ENCODE measurements at places on chromosomes 1 and 21.

DNA sequence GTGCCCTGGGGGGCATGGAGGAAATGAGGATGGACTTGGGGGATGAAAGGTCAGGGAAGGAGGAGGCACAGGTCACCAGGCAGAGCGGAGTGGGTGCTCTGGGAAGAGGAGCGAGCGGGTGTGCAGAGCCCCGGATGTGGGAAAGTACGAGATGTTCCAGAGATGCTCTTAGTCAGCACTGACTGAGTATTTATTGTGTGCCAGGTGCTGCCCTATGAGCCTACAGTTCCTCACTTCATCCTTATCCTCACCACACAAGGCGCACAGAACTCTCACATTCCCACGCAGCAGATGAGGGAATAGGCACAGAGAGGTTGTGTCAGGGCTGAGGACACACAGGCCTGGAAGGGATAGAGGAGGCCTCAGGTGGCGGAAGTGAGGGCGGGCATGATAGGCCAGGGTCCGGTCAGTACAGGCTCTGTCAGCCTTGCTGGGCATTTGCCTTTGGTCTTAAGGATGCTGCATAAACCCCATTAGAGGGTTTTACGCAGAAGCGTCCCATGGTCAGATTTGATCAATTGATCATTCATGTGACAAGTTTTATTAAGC, 77.3 kb downstream of the ARHGEF10L start:
- no peak for DNase-seq

DNA sequence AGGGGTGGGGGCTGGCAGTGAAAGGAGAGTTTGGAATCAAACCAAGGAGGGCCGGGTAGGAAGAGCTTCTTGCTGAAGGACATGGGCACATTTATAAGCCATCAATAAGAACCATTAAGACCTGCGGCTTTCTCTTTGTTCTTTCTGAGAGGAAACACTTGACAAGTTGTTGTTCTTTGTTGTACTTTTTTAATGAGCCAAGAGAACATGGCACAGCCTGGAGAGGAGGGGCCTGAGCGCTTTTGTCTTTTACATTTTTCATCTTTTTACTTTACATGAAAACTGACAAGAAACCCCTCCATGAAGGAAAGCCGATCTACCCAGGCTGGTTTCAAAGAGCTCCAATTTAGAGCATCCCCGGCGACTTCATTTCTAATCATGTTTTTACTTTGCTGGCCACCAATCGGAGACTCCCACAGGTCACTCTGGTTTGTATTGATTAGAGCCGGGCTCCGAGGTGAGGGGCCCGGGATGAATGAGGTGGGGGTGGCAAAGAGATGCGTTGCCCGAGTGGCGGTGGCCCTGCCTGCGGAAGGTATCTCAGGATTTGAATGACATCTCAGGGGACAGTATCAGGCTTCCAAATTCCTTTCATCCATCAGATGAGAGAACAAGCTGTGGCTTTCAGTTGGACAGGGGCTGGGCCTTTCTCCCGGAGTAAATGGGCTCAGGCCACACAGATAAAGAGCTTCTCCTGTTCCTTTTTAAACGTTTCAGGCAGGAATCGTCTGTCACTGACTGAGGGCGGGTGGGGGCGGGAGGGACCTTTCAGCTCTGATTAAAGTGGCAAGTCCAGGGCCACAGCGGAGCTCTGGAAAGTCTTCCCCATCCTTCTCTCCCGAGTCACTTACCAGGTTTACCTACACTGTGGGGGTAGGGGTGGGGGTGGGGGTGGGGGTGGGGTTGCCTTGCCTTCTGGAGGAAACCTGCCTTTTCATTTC, 138.8 kb upstream of the ARHGEF16 start:
- no peak for DNase-seq

DNA sequence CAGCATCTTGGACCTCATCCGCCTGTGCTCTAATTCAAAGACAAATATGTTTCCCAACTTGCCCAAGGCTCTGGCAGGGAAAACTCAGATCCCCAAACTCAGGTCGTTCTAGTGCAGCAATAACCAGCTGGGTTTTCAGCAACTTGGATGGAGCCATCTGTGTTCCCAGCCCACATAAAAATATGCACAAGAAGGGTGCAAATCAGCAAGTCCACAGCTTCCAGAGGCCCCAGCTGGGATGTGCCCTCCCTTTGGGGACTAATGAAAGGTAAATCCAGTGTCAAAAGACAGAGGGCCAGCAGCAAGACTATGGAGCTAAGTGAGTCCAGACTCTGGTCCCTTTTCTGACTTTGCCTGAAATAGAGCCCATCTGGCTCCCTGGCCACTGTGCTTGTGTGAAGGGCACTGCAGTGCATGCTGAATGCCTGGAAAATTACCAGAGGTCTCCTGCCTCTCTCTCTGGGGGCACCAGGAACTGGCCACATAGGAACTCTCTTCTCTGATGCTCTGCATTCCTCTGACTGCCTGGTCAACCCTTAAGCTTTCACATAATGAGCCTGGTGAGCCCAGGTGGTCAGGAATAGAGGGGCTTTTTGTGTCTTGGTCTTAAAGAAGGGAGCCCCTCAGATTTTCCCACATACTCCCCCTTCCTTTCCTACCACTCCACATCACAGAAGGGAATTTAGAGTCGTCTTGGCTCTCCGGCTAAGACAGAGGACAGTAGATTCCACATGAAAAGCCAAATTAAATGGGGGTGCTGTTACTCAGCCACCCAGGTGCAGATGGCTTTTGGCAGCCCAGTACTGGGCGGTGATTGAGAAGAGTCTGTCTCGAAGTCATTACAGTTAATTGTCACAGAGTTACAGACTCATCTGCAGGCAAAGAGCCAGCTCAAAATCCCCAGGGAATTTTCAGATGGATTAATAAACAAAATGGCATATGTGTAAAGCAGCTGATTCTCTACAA, 88.1 kb upstream of the C1orf21 start:
- DNase-seq = no peak

DNA sequence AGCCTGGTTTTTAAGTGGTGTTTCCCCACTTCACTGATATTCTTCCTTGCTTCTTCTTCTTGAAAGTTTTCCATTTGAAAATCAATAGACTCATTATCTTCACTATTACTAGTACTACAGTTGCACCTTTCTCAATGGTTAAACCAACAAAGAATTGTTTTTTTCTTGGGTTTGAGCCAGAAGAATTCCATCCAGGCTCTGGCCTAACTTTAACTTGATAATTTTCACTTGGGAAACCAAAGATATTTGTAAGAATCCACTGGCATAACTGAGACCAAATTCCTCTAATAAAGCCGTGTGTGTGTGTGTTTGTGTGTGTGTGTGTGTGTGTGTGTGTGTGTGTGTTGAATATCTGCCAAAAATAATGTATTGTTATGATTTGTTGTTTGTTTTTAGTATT, 103.2 kb downstream of the SGIP1 start:
- no peak for DNase-seq

DNA sequence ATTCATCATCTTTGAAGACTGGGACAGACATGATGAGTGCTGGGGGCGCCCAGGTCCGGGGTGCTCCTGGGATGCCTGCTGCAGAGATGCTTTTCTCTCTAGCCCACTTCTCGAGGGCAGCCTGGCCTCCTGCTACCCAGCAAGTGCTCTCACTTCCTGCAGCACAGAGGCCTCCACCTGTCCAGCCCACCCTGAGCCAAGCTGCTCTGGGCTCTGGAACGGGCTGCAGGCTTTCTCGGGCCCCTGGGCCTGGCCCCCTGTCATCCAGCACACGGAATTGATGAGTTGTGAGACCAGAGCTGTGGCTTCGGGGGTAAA, 469.5 kb upstream of the VAMP3 start:
- DNase-seq = no peak

DNA sequence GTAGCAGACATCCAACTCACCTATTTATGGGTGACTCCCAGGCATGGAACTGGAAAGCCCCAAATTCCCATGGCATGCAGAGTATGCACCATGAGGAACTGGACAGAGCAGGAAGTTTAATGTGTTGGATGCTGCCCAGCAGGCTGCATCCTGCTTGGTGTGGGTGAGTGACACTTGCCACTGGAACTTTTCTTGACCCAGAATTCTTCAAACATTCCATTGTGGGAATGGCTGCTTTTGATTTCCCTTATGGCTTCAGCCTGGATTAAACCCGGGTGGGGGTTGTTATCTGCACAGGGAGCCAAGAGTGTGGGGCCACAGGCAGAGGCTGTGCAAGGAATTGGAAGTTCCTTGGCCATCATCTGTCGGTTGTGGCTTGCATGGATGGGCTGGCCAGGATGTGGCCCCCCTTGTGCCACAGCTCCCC, 26.9 kb upstream of the BACE2 start:
- no peak for DNase-seq

- no peak for DNase-seq
Observed at GRCh38 chr1:36542962-36543515, 60.3 kb upstream of the CSF3R start.

- no peak for DNase-seq
Observed at GRCh38 chr1:235336903-235337302, 8.5 kb downstream of the GGPS1 start.

- DNase-seq = no peak
Observed at GRCh38 chr21:33117101-33117888, 47.4 kb downstream of the OLIG1 start.

DNA sequence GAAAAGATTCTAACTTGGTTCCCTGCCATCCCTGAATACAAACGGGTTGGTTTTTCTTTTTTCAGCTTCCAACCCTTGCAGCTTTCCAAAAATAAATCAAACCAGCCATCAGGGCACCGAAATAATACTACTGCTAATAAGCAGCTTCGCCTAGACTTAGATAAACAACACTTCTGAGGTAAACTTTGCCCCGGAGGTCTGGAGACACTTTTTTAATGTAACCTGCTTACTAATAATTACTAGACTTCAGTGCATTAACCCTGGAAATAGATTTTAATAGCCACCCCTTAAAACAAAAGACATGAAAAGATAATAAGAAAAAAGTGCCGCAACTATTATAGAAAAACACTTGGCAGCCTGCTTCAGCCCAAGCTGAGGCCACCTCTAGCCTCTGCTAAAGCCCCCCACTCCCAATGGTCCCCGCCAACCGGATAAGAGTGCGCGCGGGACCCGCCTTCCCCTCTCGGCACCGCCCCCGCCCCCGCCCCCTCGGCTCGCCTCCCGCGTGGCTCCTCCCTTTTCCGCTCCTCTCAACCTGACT, 405 bp upstream of the GADD45A start:
- DNase-seq = no peak

- DNase-seq = no peak
Observed at GRCh38 chr1:116580446-116581322, 9.9 kb upstream of the CD58 start.

DNA sequence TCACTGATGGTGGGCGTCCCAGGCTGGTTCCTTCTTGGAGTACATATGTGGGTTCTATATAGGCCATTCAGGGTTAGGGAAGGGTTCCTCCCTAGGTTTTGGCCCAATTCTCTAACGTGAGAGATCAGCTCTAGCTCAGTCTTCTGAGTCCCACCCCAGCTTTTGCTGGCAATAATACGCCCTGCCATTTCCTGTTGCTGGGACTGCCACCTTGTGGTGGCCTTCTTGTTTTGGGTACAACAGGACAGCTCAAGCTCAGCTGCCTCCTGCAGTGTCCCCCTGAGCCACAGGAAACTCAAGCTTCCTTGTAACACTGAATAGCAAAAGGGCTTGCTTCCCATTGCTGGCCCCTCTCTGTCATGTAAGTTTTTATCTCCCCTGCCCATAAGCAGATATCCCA, 77.8 kb downstream of the BACH1 start:
- DNase-seq = peak; percentile 74

DNA sequence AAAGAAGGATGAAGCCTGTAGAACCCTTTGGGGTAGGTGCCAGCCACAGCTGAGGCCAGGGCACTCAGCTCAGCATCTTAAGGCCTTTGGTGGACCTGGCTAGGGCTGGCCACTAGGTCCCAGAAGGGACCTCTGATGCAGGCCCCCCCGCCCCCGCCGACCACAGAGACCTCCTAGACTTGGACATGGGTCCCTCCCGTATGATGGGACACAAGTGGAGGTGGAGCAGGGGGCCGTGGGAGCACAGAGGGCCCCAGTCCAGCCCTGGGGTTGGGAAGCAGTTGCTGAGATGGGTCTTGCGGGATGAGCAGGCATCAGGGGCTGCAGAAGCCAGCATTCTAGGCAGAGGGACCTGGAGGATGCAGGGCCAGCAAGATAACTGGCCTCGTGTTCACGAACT, 3.2 kb downstream of the B4GALT2 start:
- DNase-seq = no peak

- no peak for DNase-seq
Observed at GRCh38 chr1:175648927-175649326, 94.5 kb downstream of the TNR start.

- no peak for DNase-seq
Observed at GRCh38 chr21:39444421-39445180, 977 bp downstream of the LCA5L start.

GRCh38 chr1:197725044-197725443, 50.2 kb downstream of the DENND1B start:
- DNase-seq = no peak

- no peak for DNase-seq
Observed at GRCh38 chr1:115296981-115297380, 41.1 kb downstream of the NGF start.

- no peak for DNase-seq
Observed at GRCh38 chr1:223621312-223621734, 44.2 kb downstream of the CAPN8 start.

- DNase-seq = no peak
Observed at GRCh38 chr1:243792891-243793290, 57.2 kb downstream of the AKT3 start.

- DNase-seq = no peak
Observed at GRCh38 chr1:95017775-95018174, 55.0 kb downstream of the ALG14 start.

DNA sequence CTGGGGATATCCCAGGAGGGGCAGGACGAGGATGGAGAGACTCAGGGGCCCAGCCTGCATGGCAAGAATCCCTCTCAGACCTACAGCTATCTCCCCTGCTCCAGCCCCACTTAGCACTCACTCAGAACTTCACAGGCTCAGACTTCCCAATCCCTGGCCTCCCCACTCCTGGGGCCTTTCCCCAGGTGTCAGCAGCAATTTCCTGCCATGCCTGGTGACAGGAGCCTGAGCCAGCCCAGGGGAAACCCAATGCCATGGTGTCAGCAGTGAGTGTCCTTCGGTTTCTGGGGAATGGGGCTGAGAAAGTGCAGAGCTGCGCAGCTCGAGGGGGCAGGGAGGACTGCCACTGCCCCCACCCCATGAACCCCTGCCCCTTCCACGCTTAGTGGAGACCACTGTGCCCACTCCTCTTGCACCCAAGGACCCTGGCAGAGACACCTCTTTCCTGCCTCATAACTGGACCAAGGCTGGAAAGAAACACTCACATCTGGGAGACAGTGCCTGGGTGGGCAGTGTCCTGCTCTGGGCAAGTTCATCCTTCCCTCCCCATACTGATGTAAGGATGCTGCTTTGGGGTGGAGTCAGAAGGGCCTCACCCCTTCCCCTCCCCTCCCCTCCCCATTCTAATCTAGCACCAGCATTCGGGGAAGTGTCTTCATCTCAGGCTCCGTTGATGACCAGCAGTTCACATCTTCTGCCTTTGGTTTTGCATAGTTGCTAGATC, 17.1 kb upstream of the UBL4B start:
- DNase-seq = no peak

DNA sequence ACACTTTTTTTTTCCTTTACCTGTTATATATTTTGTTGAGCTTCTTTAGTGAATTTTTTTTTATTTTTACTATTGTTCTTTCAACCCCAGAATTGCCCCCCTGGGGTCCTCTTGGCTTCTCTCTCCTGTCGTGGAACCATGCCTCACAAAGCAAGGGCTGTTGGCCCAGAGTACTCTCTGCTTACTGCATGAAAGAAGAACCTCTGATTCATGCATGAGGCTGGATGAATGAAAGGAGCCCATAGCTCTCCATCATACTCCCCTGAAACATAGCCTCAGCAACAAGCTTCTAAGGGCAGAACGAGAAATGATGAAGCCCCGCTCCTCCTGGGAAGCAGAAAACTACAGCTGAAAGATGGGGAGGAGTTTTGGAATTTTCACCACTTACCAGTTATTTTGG, 1441.0 kb downstream of the BRINP3 start:
- DNase-seq = no peak

GRCh38 chr1:220224611-220225124, 47.6 kb downstream of the RAB3GAP2 start:
- DNase-seq = no peak

Data from activated T-cell treated with anti-CD3 and anti-CD28 coated beads, Interleukin-2, amount 50 U/mL, for 48 hours (primary cell).